ENCODE measurements at places on chromosomes 2 and 18.

DNA sequence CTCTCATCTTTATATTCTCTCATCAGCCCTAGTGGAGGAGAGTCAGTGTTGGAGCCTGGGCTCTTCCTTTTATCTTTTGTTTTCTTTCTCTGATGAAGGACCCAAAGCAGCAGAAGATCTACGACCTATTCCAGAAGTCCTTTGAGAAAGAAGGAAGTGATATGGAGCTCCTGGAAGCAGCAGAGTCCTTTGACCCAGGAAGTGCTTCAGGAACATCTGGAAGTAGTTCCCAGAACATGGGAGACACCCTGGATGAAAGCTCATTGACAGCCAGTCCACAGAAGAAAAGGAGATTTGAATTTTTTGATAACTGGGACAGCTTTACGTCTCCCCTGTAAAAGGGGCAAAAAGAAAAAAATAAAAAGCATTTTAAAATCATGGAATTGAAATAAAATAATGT, 16.0 kb upstream of the RPL37A start:
- no peak for DNase-seq

GRCh38 chr2:100350661-100351185, 28.4 kb upstream of the LONRF2 start:
- no peak for DNase-seq

DNA sequence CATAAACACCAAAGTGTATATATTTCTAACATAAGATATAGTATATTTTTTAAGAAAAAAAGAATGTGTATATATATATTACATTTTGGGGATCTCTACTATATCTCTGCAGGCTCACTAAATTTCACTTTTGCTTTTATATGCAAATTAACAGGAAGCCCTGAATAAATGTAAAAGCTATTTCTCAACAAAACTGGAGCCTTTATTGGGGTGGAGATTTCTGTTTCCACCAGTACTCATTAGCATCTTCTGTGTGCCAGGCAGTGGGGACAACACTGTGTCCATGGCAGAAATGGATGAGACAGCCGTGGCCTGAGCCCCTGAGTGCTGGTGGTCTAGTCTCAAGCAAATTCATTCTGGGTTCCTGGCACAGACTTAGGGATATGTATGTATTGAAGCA, 41.3 kb downstream of the C18orf63 start:
- DNase-seq: no peak

GRCh38 chr2:223877721-223878410, 40.5 kb upstream of the AP1S3 start:
- DNase-seq: no peak

- no peak for DNase-seq
Measured at GRCh38 chr2:3575534-3576262, 638 bp downstream of the RPS7 start.

DNA sequence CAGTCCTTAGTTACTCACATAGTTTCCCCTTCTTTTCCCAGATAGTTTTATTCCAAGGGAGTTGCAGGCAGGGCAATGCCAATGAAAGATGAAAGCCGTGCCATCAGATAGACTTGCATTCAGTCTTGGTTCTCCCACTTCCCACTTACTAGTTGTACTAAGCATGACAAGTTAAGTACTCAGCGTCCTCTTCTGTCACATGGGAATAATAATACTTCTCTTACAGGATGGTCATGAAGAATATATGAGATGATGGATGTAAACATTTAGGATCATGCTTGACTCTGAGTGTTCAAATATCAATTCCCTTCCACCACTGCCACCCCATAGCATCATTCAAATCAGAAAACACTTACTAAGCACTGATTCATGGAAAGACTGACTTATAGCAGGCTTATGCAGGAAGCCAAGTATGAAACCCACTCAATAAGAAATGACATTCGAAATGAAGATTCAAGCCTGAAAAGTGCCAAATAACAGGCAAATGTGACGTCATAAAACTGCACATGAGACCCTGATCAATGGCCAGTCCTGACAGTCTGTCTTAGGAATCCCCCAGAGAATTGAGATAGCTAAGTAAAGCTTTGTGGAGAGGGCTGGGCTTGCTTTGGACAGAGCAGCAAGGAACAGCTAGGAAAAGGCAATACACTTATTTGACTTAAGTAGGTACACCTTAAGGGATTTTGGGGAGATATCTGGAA, 11.1 kb upstream of the EVA1A start:
- no peak for DNase-seq

DNA sequence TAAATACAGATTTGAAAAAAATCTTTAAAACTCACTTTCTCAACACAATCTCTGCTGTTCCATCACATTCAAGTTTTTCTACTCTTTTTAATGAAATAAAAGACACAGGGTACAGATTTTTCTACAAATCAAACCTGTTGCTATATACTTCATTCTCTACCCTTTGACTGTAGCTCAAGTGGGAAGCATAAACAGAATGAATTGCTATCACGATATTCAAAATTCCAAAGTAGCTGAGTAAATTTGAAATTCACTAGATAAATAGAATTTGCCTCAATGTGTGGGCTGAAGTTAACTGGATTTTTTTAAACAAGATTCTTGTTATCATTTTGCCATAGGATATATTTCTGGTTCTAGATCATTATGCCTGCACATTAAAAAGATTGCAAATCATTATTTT, 185.9 kb downstream of the ZNF521 start:
- no peak for DNase-seq

DNA sequence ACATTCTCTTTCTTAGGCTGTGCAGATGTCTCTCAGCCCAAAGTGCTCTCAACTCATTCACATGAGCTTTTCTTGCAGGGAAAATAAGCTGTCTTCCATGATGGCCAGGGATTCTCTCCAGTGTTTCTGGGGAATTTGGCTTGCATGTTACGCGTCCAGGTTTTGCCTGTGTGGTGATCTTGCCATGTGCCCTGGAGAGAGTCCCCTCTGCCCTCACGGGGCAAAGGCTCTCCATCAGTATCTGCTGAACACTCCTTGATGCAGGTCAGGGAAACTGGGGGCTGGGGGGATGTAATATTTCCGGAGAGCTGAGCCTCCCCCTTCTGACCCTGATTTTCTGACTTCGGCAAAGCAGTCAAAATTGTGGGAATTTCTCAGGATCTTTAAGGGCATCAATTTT, 87.6 kb downstream of the ACKR3 start:
- DNase-seq: no peak

- no peak for DNase-seq
Measured at GRCh38 chr2:12341920-12342319, 374.8 kb upstream of the TRIB2 start.

DNA sequence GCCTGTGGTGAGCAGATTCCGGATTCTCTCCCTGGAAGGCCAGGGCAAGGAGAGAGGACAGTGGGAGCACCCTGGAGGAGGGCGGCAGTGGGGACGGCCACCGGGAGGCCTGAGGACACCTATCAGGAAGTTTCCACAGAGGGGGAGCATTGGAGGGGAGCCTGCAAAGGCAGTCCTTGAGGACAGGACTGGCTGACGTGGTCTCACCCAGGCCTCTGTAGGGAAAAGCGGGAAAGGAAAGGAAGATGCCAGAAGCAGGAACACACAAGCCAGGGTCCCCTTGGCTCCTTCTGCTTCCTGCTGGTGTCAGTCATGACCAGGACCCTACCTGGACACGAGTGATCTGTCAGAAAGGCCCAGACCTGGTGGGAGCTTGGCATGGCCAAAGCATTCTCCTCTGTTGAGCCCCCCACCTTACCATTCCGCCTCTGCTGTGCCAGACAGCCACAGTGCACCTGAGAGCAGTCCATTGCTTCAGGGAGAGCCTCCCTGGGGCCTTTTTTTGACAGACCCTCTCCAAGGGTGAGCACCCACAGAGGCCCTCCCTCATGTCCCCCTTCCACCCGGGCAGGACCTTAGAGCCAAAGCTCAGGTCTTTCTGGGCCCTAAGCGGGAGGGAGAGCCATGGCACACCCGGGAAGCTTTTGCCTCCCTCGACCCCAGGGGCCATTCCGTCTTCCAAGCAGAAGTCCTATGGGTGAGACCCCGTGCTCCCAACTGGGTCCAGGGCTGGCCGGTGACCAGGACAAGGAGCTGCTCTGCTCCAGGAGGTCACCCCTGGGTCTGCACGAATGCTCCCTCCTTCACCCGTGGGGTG, 333.1 kb downstream of the DYSF start:
- DNase-seq: no peak

DNA sequence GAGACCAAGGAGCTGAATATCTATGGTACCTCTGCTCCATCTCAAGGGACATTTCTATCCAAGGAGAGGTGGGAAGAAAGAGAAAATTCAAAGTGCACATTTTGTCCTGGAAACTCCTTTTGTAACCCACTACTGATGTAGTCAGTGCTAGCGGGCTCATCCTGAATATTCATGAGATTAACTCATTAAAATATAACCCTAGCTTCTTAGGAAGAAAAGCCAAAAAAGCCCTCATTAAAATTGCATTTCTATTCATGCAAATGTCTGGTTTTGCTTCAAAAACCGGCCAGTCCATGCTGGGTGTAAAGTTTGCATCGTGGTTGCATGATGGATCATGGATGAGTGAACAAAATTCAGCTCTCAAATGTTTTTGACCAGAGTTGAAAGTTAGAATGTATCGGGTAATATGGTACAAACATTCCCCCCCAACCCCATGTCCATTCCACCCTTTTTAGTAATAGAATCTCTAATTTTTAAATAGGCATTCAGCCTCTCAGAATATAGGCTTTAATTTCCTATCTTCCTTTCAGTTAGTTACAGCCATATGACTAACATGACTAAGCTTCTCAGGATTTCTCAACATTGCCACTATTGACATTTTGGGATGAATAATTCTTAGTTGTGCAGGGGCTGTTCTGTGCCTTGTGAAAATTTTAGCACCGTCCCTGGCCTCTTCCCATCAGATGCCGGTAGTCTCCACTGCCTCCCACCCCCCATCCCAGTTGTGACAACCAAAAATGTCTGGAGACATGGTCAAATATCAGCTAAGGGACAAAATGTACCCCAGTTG, 104.2 kb upstream of the RND3 start:
- DNase-seq: no peak

DNA sequence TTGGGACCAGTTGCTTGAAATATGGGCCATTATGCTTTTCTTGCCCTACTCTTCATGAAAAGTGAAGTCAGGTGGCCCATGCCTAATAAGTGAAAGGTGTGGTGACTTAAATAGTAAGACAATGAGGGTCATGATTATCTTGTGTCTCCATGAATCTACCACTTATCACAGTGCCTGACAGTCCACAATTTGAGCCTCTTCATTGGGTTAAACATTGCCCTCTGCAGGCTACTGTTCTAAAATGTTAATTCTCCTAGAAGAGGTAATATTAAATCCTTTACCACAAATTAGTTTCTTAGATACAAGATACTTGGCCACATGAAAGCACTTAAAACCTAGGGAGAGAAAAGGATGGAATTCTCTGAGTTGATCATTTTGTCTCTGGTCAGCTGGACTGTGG, 4.0 kb downstream of the EGR4 start:
- no peak for DNase-seq

GRCh38 chr2:11222845-11223244, 67.6 kb downstream of the SLC66A3 start:
- DNase-seq: no peak

GRCh38 chr2:199100326-199101110, 357.2 kb downstream of the SATB2 start:
- DNase-seq: no peak

DNA sequence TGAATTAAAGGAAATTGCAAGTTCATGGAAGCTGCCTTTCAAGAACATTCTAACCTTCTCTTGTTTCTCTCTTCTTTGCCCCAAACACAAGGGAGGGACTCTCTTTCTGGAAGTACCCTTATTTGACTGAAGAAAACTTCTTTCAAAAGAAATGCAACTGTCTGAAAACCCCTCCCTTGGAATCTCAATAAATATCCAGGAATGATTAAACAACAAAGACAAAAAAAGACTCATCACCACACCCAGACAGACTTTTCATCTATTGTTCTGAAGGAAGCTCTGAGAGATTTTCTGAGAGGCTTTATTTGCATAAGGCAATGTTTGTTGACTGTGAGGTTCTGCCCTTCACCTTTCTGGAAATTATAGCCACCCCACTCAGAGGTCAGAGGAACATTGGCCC, 1260.9 kb downstream of the LRP1B start:
- no peak for DNase-seq

GRCh38 chr2:112630268-112630667, 15.5 kb upstream of the SLC20A1 start:
- DNase-seq: no peak

DNA sequence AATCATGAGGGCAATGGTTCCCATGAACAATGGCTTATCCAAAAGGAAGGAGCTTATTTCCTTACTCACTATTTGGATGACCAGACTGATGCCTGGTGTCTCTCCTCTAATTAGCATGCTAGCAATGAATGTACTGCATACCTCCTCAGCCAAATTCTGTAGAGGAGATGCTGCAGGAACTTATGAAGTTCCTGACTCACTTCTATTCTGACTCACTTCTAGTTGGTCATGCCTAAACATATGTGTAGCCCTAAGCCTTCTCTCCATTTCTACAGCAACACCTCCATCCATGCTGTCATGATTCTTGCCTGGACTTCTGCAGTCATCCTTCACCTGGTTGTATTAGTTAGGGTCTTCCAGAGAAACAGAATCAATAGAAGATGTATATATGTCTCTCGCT, 59.9 kb upstream of the MRPS9 start:
- DNase-seq: no peak

DNA sequence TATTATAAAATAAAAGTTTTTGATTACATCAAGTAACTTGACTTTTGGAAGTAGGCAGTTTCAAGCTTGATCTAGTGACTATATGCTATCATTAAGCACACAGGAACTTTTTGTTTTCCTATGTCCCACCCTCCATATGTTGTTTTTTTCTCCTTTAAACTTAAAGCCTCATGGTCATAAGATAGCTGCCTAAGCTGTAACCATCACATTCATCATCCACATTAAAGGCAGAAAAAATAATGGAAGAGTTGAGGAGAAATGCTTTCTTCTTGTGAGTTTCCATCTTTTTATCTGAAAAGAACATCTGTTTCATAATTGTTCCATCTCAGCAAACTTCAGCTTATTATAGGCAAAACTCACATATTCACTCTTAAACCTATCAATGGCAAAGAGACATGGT, 630.4 kb downstream of the STK39 start:
- no peak for DNase-seq

- no peak for DNase-seq
Measured at GRCh38 chr2:114550895-114551793, 108.7 kb downstream of the DPP10 start.

- DNase-seq: no peak
Measured at GRCh38 chr2:208820014-208820688, 413.6 kb downstream of the PTH2R start.

- no peak for DNase-seq
Measured at GRCh38 chr2:2869553-2869952, 508.1 kb downstream of the EIPR1 start.

DNA sequence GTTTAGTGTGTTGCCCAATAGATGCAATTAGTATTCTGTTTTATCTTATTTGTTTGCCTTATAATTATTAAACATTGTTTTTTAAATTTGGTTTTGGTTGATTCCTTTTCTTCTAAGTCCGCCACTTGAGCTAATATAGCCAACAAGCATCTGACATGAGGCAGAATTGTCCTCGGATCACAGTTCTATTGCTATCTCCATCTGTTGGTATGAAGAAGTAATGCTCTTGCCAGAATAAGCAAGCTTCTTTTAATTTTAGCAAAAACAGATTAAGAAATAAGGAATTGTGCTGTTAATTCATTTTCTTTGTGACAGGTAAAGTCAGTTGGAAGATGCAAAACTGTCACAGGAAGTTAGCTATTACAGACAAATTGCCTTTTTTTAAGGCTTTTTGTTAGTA, 54.3 kb downstream of the R3HDM1 start:
- DNase-seq: no peak
